ENCODE measurements at places on chromosomes 2 and 18.

- peak; percentile 46 for DNase-seq
These were observed 141.0 kb downstream of the CMPK2 start for GRCh38 chr2:6724605-6725140.

GRCh38 chr2:7454592-7454991 lies 537.4 kb downstream of the RNF144A start:
- DNase-seq = no peak

DNA sequence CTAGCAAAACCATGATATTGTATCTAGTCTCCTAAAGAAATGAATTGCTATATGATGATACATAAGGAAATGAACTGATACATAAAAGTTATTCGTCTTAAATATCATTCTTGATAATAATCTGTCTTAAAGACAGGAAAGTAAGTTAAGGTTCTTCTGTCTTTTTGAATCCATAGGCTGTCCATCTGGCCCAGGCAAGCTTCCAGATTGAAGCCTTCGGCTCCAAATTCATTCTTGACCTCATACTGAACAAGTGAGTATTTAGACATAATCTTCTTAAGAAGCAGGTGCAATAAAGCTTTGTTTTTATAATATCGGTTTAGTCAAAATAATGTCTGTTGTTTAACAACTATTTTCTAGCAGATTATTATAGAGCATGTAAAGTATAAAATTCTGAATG lies 37.7 kb downstream of the ADAM23 start:
- DNase-seq = no peak

- no peak for DNase-seq
These were observed 27.6 kb upstream of the SLC40A1 start for GRCh38 chr2:189608170-189608569.

- no peak for DNase-seq
These were observed 12.0 kb downstream of the AMMECR1L start for GRCh38 chr2:127873707-127874303.

DNA sequence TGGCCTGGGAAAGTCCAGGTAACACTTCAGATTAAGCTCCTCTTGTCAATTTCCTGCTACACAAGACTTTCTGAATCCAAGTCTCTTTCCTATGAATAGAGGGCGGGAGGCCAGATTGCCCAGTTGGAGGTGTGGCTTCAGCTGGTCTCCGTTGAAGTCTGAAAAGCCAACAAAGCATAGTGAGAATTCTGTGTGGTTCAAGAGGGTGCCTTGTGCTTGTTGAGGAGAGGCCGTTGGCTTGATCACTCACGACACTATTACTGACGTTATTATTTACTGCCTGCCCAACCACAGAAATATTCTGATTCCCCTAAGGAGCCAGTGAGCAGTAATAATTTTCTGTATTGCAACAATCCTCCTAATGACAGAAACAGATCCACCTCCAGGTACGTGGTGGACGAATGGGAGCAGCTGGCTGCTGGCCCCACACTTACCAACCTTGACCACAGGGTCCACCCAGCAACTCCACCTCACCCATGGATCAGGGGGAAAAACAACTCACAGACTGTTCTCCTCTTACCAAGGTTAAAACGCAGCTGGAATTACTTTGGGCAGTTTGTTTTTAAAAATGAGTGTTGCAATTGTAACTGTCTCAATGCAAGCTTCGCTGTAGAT lies 21.9 kb downstream of the NRP2 start:
- DNase-seq = peak; percentile 85

DNA sequence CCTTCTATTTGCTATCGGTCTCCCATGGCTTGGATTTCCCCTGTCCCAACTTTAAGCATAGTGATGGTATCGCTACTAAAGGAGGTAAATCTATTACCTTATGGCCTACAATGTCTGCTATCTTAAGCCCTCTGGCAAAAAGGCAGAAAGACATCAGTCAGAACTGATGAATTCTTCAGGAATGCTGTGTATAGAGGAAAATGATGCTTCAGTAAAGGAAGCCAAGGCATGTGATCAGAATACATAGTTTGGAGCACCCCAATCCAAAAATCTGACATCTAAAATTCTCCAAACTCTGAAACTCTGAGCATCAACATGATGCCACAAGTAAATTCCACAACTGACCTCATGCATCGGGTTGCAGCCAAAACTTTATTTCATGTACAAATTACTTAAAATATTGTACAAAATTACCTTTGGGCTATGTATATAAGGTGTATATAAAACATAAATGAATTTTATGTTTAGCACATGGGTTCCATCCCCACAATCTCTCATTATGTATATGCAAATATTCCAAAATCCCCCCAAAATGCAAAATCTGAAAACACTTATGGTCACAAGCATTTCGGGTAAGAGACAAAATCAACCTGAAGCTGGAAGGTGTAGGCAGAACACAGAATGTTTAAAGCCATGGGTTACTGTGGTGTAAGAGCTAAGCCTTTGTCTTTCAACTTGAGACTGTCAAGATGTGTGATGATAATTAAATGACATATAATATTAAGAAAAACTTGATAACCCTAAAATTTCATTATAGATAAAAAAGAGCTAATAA lies 66.2 kb downstream of the CUL3 start:
- DNase-seq = peak; percentile 72

GRCh38 chr2:64318476-64318748 lies 135.6 kb upstream of the LGALSL start:
- DNase-seq = no peak

DNA sequence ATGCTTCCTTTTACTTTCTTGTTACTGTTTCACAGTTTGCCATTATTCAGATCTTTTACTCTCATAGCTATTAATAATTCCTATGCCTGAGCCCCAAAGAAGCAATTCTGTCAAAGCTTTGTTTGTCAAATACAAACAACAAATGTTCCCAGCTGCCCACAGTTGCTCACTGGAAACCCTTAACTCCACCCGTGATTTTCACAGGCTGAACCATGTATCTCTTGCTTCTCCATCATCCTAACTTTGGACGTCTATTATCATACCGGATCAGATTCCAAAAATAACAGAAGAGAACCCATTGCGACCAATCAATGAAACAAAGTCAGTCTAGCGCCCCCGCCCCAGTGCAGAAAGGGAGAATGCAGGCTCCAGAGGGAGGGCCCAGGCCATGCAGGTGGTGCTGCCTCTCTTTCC lies 24.2 kb downstream of the COLEC12 start:
- no peak for DNase-seq

- no peak for DNase-seq
These were observed 463.1 kb upstream of the HS6ST1 start for GRCh38 chr2:128781585-128782385.

- no peak for DNase-seq
These were observed 115.0 kb downstream of the GBX2 start for GRCh38 chr2:236052926-236053821.

DNA sequence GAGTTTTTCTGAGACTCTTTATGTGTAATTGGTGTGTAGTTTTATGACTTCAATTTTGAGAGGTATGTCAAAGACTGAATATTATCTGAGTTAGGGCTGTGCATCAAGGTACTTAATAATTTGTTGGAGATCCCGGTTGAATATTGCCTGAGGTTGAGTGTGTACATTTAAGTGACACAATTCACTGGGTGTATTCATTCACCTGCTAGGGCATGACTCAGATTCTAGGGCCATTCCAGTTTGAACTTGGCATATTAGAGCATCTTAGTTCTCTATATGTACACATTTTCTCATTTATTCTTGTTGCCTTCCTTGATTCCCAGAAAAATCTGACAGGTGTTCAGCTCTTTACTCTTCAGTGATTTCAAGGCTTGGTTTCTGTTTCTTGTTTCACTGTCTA lies 12.5 kb downstream of the MAP4K4 start:
- DNase-seq = no peak

DNA sequence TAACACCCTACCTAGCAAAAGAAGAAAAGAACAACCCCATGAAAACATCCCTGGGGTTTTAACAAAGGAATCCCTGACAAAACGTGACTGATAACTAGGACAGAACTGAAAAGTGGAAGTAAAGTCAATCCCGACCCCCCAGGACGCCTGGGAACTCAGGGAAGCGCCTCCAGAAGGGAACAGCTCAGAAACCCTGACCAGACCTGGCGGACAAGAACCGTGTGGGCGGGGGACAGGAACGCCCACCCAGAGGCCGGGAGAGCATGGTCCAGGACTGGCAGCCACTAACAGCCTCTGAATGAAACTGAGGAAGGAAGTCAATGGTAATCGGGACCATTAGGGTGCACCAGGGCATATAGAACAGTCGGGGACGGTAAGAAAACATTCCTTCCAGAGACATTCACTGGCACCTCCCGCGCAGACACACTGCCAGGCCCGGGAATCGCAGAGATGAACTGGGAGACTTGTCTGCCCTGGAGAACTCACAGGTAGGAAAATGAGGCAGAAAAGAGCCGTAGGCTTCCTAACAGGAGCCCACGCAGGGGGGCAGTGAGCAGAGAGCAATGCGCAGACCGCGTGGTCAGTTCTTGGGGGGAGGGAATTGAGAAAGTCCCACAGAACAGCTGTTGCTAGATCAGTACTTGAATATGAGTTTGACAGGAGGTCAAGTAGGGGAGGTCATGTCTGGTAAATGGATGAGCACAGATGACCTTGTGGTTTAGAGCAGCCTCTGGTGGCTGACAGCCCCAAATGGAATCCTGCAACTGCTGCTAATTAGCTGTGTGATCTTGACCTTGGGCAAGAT lies 1.3 kb upstream of the TBC1D8 start:
- peak; percentile 25 for DNase-seq

DNA sequence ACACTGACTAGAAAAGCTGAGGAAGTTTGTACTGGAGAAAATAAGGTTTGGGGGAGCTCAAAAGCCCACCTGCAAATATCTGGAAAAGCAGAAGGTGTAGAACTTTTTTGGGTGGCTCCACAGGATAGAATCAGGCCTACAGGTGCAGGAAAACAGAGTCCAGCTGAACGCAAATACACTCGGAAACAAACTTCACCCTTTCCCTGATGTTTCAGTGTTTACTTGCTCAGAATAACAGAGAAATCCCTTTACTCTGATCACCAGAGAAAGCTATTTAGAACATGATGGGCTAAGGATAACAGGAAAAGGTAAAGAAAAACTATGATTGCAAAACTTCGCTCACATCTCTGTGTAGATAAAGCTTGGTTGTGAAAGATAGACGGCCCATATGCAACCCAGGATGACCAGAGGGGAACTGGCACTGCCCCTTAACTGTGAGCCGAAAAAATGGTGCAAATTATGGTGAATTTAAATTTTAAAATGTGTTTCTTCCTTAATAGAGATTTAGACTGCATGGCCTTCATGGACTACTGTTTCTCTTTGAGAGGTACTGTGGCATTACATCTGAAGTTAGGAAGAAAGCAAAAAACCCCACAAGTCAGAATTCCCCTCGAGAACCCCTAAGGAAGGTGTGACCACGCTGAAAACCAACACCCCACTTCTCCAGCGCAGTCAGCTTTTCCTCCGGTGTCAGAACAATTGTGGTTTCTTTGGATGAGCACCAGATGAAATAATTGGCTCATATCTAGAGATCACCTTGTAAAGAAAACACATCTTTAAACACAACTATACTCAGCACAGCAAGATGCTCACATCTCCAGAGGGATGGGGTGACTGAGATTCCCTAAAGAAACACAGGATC lies 84.5 kb upstream of the TMEM247 start:
- DNase-seq = no peak

DNA sequence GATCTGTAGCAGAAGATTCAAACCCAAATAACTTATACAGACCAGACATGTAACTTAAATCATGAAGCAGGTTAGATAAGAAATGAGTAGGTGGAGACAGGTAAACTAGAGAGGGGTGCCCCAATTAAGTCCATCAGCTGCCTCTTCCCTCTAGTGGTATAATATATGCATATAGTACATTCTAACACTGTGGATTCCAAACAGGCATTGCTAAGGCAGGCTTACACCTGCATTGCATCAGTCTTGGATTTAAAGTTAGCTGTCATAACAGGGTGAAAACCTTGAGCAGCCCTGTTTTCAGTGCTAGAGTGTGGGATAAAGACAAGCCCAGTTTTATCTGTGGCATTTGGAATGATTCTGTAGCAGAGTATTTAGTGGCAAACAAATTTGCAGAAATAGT lies 63.4 kb downstream of the NYAP2 start:
- DNase-seq = peak; percentile 17

- no peak for DNase-seq
These were observed 75.1 kb upstream of the MAP4K4 start for GRCh38 chr2:101622210-101623030.

- peak; percentile 62 for DNase-seq
These were observed 10.3 kb upstream of the HOXD1 start for GRCh38 chr2:176178038-176178756.

GRCh38 chr18:80004600-80005342 lies 16.4 kb upstream of the TXNL4A start:
- no peak for DNase-seq

DNA sequence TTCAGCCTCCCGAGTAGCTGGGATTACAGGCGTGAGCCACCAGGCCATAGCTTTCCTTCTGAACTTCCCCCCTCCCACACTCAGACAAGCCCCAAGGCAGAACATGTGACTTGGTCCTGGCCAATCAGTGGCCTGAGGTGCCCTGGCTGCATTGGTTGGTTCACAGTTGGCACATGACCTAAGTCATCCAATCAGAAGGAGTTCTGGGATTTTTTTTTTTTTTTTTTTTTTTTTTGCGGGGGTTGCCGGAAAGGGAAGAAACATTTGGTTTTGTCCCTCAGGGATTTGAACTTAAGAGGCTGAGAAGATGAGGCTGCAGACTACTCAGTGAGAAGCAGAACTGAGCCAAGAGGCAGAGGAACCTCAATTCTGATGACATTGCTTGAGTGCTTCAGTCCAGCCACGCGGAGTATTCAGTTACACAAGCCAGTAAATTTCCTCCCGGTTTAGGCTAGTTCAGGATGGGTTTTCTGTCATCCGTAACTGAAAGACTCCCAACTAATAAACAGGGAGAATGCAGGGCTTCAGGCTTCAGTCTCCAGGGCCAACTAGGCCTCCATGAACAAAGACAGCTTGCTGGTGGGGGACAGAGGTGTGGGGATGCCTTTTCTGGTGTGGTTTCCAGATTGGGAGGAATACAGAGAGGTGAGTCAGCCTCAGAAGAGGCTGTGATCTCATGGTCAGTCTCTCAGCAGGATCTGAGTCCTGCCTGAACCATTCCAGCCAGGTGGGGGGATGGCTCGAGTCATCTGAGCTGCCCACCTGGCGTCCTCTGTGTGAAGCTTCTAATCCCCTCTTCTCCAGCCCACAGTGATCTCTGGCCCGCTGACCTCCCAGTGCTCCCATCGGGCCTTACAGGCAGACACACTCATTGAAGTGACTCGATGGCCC lies 9.2 kb downstream of the PTMA start:
- DNase-seq = peak; percentile 47

DNA sequence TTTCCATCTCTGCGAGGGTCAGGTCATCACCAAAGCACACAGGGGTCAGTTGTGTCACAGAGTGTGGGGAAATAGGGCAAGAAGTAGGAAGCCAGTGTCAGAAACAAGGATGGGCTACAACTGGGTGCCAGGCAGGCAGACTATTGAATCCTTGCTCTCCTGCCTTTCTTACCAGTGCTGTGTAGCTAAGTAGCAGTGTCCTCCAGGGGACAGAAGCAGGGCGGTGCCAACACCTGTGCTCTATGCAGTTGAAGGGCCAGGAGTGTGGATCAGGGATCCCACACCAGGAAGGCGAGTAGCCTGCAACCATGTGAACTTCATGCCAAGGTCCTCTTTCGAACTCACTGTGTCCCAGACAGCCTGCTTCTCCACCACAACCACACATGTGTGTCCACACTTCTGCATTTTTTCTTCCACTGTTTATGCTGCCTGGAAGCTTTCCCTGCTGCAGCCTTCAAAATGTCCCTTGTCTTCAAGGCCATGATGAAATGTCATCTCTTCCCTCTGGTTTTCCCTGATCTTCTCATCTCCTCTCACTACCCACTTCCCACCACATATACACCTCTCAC lies 25.4 kb upstream of the REG3G start:
- no peak for DNase-seq

GRCh38 chr2:86039963-86040655 lies 65.6 kb downstream of the POLR1A start:
- DNase-seq = no peak
